ENCODE measurements at places on chromosomes 7 and 10.

DNA sequence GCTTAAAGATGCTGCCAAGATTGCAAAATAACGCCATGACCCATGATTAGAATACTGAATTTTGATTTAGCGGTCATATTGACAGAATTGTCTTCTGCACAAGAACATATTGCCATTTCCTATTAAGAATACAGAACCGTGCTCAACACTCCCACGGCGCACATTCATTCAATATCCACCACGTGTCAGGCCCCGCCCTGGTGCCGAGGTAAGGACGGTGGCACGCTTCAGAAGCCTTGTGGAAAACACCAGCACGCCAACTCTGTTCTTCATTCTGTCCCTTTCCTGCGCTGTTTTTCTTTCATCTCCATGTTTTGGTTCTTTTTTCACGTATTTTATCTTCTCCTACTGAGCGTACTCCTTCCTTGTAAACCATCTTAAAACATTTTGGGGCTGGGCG is 189.3 kb downstream of the ZMYND11 start:
- DNase-seq, result no peak

DNA sequence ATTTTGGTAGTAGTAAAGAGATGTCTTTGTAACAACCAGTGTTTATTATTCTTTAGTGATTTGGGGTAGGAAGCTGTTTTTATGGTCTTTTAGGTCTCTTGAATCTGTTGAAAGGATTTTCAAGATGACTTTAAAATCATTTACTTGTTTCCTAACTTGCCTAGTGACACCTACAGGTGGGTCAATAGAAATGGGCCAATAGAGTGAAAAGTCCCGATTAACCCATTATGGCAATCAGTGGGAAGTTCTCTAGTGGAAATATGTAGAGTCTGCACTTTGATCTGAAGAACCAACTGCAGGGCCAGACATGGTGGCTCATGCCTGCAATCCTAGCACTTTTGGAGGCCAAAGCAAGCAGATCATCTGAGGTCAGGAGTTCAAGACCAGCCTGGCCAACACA is 374.7 kb upstream of the BMPER start:
- no peak for DNase-seq

- no peak for DNase-seq
Measured at GRCh38 chr10:128687408-128687807, 561.2 kb upstream of the MKI67 start.

DNA sequence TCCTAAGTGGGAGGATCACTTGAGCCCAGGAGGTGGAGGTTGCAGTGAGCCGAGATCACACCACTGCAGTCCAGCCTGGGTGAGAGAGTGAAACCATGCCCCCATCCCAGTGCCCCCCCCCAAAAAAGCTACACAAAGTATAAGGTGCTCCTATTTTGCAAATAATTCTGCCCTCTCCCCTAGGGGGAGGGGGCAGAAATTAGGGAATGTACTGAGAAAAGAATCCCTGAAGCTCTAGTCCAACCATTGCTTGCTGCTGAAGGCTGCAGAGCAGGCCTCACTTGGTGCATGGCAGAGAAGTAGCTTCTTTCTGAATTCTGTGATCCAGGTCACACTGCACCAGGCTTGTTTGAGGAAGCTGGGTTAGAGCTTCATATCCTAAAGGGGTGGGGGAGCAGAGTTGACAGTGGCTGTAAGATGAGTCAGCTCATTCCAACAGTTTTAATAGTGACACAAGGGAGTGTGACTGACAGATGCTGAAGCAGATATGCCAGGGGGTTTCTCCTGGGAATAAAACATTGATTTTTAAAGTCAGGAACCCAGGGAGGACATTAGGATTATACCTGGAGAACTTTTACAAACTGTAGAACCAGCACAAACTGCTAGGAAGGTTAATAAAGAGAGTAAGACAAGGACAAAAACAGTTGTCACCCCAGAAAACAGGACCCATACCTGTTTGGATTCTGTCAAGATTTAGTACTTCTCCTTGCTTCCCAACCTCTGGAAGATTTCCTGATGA is 32.8 kb upstream of the STRIP2 start:
- DNase-seq, result no peak
